ENCODE measurements at places on chromosomes 1 and 21.
A peak's percentile ranks its signal among the peaks of the same experiment; 100 is the strongest.

DNA sequence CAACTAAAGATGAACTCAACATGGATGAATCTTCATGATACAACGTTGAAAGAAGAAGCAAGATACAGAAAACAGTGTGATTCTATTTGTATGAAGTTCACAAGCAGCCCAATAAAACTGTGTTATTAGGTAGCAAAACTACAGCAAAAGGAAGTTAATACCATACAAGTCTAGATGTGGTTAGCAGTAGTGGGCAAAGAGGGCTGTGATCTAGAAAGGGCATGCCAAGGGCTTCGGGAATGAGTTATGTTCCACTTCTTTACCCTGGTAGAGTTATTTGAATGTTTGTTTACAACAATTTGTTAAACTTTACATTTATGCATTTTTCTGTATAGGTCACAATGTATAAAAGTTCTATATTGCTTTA, 9.2 kb downstream of the TNFRSF9 start:
- no peak for DNase-seq

DNA sequence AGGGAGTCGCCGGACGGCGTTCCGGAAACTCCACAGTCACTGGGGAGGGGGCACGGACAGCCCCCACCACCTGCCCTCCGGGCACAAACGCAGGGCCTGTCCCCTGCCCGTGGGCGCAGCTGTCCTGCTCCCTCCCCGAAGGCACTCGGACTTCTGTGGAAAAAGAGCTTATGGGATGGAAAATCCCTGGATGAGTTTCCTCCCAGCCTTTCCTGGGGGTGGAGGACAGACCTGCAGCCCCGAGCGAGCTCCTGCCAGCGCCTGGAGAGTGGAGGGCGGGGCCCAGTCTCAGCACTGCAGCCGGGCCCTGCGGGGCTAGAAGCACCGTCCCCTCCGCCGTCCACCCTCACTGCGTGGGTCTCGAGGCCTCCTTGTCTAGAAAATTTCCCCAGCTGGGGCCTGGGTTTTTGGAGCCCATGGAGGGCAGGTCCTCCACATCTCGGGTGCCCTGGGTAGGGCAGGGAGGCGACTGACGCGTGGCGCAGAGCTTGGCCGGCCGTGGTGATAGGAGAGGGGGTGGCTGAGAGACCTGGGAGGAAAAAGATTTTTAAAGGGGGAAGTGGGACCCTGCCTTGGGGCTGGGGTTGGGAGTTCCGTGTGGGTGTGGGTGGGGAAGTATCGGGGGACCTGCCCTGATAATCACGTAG, 6.4 kb upstream of the COL6A1 start:
- DNase-seq, result no peak

DNA sequence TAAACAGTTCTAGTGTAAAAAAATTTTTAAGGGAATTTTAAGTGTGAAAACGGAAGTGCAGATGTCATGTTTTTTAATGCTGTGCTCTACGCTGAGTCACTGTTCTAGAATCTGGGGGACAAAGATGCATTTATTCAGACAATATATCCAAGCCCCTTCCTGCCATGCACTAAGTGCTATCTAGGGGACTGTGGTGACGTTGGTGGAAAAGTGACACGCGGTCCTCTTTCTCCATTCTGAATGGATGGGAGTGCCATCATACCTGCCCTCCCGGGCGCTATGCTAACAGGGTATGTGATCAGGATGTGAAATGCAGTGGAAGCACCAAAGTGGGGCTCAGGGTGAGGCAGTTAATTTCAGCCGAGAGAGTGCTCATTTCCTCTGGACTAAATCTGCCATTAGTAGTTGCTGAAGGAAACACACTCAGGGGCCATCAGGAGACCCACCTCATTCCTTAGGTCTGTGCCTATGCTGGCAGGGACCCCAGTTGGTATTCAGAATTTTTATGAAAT, 6.6 kb downstream of the C1orf226 start:
- no peak for DNase-seq

- peak; percentile 35 for DNase-seq
Measured at GRCh38 chr1:84298684-84299535, 2.6 kb upstream of the SAMD13 start.

DNA sequence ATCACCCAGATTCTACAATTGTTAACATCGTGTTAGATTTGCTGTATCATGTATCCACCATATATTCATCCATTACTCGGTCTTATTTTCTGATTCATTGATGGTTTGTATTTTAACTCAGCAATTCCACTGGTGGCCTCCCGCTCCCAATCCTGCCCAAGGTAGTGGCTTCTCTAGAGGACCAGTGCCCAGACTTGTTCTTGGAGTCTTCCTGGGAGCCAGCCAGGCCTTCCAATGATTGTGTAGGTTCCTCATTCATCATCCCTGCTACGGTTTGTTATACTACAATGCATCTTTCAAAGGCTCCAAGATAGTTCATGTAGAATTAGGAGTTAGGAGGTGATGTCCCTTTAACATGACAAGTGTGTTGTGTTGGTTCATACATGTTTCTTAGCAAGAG, 451.1 kb downstream of the SETD4 start:
- no peak for DNase-seq

- DNase-seq, result no peak
Measured at GRCh38 chr1:96804648-96805047, 83.1 kb downstream of the PTBP2 start.

GRCh38 chr1:31694964-31695313, 8.9 kb downstream of the COL16A1 start:
- no peak for DNase-seq

DNA sequence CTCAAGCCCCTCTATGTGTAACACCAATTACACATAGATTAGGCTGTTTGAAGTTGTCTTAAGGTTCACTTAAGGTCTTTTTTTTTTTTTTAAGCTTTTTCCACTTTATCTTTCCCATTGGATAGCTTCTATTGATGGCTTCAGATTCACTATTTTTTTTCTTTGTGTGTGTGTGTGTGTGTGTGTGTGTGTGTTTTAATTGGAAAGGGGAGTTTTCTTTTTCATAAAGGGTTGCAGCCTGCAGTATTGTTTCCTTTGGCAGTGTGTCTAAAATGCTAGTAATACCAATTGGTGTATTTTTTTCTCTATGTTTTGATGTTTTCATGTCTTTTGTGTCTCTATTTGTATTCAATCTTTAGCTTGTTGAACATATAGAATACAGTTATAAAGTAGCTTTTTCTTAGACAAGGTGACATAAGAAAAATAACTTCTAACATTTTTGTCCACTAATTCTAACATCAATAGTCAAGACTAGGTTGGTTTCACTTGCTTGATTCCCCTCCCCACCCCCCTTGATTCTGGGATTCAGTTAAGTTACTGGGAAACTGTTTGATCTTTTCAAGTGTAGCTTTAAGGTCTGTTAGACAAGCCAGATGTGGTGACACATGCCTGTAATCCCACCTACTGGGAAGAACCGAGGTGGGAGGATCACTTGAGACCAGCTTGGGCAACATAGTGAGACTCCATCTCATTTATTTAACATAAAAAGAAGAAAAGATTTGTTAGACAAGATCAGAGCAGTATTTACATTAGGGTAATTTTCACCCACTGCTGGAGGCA, 21.4 kb downstream of the PRRC2C start:
- DNase-seq, result no peak

- DNase-seq, result no peak
Measured at GRCh38 chr1:83531521-83532309, 467.2 kb downstream of the TTLL7 start.

- no peak for DNase-seq
Measured at GRCh38 chr1:58283388-58284224, 262.9 kb downstream of the OMA1 start.

- DNase-seq, result no peak
Measured at GRCh38 chr1:56516539-56517252, 62.7 kb downstream of the PLPP3 start.

DNA sequence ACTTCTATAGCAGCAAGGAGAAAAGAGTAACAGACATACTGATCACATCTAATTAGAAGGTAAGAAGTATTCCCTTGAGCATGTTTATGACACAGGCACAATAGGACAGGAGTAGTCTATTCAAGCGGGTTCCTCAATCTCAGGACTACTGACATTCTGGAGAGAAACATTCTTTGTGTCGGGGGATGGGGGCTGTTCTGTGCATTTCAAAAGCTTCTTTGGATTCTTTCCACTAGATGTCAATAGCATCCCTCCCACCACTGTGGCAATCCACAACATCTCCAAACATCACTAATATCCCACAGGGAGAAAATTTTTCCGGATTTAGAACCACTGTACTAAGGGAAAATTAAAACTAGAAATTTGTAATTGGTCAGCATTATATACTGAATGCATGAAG, 56.9 kb downstream of the ADAMTS5 start:
- no peak for DNase-seq
